T-helper 2 cell (primary cell): ENCODE measurements at places on chromosomes 5 and 9.

DNA sequence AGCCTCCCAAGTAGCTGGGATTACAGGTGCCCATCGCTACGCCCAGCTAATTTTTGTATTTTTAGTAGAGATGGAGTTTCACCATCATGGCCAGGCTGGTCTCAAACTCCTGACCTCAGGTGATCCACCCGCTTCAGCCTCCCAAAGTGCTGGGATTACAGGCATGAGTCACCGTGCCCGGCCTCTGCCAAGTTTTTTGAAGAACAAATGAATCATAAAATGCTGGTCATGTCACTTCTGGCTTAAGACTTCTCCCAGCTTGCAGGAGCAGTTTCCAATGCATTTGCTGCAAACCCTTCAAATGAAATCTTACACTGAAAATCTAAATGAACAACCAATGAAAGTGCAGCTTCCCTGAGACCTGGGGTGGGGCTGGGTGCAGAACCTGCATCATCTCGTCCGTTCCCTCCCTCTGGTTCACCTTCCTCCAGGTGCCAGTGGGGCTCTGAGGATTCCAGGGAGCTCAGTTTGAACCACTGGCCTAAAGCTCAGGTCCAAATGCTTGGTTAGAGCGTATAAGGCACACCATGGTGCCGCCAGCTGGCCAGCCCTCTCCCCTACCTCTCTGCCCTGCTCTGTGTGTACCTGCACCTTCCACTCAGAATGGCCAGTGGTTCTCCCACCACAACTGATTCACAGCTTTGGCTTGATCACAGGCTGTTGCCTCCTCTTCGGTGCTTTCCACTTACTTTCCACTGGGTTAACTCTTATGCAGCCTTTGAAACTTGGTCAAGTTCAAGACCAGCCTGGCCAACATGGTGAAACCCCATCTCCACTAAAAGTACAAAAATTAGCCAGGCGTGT lies 39.8 kb upstream of the FUBP3 start:
- DNase-seq, result no peak

- DNase-seq, result no peak
Observed at GRCh38 chr9:3330792-3331420, 194.9 kb downstream of the RFX3 start.

- DNase-seq, result no peak
Observed at GRCh38 chr9:129777769-129778130, 24.9 kb upstream of the PTGES start.

- DNase-seq, result no peak
Observed at GRCh38 chr5:9301200-9301599, 244.7 kb downstream of the SEMA5A start.

DNA sequence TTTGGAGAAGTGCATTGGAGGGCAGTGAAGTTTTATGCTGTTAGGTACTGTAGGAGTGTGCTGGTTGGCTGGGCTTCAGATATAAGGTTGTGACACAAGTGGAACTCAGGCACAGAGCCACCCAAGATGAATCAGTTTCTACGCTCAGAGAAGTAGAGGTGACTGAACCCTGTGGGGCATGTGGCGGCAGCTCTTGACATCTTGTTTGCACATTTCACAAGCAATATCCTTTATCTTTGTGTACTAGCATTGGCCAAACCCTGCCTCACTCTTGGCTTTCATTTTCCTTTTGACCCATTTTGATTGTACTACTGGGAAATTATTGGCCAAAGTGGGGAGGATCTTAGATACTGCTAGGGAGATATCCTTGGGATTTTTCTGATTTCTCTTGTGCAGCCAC lies 110.0 kb downstream of the PSAT1 start:
- no peak for DNase-seq

- DNase-seq, result no peak
Observed at GRCh38 chr5:13692172-13692571, 252.3 kb downstream of the DNAH5 start.

DNA sequence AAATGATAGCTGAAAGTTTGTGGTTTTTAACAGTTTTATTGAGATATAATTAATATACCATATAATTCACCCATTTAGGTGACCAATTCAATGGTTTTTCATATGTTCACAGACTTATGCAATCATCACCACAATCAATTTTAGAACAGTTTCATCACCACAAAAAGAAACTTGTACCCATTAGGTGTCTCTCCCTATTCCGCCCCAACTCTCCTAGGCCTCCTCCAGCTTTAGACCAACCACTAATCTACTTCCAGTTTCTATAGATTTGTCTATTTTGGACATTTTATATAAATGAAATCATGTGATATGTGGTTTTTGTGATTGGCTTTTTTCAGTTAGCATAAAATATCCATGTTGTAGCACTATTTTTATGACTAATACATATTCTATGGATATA lies 38.6 kb downstream of the YTHDC2 start:
- DNase-seq, result no peak

DNA sequence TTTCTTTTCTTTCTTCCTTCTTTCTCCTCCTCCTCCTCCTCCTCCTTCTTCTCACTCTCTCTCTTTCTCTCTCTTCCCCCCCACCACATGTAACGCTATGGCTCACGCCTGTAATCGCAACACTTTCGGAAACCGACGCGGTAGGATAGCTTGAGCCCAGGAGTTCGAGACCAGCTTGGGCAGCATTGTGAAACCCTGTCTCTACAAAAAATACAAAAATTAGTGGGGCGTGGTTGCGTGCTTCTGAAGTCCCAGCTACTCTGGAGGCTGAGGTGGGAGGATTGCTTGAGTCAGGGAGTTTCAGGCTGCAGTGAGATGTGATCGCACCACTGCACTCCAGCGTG lies 736 bp upstream of the GLDC start:
- DNase-seq, result no peak

GRCh38 chr5:53560028-53560427 lies 411 bp upstream of the NDUFS4 start:
- DNase-seq, result no peak

GRCh38 chr5:6495433-6496206 lies 47.0 kb downstream of the UBE2QL1 start:
- no peak for DNase-seq

DNA sequence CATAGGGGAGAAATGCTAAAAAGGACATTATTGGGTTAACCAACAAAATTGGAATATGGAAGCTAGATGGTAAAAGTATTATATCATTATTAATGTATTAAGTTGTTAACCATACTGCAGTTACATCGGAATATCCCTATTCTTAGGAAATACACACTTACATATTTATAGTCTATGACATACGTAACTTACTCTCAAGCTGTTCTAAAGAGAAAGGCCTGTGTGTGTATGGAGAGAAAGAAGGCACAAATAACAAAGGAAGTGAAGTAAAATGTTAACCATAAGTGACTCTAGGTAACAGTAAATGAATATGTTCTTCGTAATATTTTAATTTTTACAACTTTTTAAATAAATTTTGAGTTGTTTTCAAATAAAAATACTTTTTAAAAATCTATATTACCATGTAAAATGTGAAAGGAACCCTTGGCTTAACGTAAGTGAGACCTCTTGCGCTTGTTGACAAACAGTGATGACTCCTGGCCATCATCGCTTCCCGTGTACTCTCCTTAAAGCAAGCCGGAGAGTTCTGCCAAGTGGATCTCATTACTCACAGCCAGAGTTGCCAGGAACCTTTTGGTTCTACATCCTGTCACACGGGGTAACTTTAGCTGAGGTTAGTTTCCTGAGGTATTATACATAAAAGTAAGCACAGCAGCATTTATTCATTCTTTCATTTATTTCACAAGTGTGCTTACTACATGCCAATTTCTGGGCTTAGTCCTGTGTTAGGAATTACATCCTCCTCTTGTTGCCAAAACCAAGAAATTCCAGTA lies 165.4 kb downstream of the EPB41L4A start:
- no peak for DNase-seq

GRCh38 chr5:69074664-69075521 lies 18.9 kb upstream of the SLC30A5 start:
- no peak for DNase-seq

DNA sequence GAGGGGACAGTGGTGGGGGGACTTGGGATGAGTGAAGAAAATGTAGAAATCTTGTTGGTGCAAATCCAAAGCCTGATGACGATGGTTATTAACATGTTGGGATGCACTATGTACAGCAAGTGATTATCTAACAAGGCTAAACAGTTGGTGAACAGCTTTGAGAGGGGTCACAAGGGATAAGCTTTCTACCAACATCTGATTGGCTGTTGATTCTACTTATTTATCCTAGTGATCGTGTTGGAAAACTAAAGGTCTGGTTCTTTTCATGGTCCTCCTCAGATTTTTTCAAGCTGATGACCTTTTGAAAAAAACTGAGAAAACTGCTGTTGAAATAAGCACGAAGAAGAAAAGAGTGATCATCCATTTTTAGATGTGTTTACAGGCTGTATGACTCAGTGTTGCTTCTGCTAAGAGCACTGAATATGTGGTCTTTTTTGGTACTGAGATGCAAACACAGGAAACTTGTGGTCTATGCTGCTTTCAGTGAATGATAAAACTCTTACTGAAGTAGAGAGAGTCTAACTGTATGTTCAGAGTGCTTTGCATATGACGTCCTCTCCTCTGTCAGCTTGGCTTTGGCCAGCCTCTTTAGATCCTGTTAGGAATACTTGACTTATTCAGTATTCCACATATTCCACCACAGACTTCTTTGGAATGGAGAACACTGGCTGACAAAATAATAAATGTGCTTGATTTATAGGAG lies 174.8 kb downstream of the SLF1 start:
- DNase-seq, result peak; percentile 32

DNA sequence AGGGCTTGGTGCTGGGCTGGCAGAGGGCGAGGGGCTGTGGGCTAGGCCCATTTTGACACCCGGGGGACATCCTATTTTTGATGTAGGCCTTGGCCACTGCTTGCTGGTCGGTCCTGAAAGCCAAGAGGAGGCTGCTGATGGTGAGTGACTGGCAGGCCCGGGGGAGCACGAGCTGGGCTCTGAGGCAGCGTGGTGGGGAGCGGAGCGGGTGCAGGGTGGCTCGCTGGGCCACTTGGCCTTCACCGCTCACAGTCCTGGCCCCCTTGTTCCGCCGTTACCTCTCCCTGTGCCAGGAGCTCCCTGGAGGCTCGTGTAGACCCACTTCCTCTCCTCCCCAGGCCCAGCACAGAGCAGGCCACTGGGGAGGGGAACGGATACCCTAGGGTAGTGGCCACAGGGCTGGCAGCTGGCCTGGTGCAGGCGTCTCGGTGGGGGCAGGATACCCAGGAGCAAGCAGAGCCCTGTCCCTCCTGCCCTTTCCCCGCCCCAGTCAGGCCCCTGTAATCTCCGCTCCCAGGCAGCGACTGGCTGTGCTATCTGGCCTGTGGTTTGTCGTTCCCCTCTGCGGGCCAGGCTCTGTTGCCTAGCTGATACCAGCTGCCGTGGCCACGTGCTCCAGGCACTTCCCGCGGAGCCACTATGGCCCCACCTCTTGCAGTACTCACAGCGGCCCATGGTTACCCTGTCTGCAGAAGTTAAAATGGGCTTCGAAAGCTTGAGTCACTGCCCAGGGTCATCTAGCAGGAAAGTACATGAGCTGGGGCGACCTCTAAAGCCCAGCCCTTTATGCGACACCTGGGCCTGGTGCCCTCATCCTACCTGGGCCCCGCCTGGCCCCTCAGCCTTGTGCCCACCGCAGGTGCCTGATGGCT lies 11.7 kb upstream of the DOLPP1 start:
- DNase-seq, result peak; percentile 20

- DNase-seq, result no peak
Observed at GRCh38 chr5:176362233-176362490, 598 bp upstream of the KIAA1191 start.

DNA sequence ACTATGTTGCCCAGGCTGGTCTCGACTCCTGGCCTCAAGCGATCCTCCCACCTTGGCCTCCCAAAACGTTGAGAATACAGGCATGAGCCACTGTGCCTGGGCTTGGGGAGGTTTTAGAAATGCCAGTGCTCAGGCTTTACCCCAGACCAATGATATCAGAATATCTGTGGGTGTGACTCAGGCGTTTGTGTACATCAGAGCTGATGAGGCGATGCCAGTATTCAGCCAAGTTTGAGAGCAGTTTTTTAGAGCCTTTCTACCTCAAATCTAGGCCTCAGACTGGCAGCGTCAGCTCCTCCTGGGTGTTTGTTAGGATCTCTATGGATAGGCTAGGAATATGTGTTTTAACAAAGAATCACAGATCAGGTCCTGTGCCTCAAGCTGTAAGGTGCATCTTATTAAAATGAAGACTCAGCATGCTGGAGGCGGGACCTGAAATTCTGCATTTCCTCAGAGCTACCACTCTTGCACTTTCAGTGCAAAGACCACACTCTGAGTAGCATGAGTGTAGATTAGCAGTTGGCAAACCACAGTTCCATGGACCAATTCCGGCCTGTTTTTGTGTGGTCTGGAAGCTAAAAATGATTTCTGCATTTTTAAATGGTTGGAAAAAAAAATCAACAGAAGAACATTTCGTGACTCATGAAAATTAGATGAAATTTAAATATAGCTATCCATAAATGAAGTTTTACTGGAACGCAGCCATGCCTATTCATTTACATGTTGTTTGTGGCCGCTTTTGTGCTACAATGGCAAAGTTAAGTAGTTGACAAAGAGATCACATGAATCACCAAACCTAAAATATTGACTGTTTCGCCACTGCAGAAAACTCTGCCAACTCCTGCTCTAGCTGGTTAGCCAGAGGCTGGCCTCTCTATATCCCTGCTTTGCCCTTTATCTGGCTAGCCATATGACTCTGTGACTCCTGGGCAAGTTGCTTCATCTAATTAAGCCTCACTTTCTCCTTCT lies 92.2 kb downstream of the KLF4 start:
- peak; percentile 39 for DNase-seq

- DNase-seq, result no peak
Observed at GRCh38 chr5:169290895-169291294, 10.0 kb downstream of the SLIT3 start.
